ENCODE measurements at places on chromosomes 12 and 14.

GRCh38 chr14:57578801-57579200 lies 85.1 kb upstream of the CCDC198 start:
- DNase-seq: no peak

GRCh38 chr14:103393070-103393469 lies 7.9 kb downstream of the MARK3 start:
- no peak for DNase-seq

- DNase-seq: no peak
These were observed 19.8 kb upstream of the OVCH1 start for GRCh38 chr12:29517264-29517663.

DNA sequence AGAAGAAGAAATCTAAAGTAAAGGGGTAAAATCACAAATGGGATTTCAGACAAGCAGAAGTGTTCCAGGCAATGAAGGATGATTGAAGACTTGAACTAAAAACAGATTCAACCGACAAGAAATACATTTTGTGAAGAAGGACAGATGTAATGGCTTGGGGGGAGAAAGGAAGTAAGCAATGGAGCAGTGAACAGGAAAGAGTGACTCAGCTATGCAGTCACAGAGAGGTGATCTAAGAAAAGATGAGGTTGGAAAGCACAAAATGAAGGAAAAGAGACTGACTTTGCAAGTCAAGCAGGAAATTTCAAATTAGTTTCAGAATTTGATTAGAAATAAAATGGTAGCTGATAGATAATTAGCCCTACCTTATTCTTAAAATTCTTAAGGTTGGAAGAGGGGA lies 66.5 kb downstream of the PUS7L start:
- no peak for DNase-seq

GRCh38 chr14:65168840-65169239 lies 66.5 kb upstream of the MAX start:
- no peak for DNase-seq

DNA sequence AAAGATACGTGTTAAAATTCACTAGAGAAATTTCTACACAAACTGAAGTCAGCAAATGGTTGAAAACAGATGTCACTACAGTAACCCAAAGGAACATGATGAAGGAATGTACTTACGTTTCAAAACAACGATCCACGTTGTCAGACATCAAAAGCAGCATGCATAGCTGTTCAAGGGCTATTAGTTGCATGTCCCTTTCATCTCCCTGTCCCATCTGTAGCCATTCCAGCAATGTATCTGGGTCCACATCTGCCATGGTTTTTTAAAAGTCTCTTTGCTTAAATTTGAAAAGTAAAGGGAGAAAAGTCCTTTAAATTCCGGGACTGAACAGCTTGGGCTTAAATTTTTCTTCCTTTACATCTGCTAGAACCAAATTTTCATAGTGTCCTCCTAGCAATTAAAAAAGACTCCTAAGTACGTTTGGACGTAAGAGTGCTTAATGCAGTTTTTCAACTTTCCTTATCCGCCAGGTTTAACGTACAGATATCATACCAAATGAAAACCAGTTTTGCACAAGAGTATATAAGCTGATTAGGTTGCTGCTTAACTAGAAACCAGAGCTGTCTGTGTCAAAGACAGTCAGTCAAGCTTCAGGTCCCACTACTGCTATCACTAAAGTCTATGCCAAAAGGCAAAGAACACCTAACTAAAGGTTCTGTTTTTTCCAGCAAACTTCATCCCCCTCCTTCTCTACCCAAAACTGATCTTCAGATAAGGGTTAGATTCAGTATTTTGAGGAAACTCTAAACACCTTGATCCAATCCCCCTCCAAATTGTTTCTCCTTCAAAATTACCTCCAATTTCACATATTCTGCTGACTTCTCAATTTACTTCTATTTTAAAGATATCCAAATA lies 1.7 kb downstream of the HECTD1 start:
- no peak for DNase-seq

GRCh38 chr12:96419576-96420276 lies 19.5 kb upstream of the CDK17 start:
- no peak for DNase-seq

DNA sequence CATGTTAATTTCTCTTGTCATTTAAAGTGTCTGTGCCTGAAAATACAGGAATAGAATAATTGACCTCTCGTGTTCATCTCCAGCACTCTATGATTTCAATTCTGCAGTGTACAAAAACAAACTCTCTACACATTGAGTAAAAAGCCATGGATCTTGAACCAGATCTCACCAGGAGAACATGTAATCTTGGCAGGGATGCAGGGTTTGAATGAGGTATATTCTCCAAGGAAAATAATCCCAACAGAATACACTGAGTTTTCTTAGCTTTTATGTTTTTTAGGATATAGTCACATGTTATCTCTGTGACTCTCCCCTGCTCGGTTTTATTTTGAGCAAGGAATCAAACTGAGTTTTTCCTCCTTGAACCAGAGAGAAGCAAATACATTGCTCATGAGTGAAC lies 224.7 kb downstream of the PIK3C2G start:
- DNase-seq: no peak

- no peak for DNase-seq
These were observed 991.4 kb downstream of the NRXN3 start for GRCh38 chr14:79161571-79161970.

DNA sequence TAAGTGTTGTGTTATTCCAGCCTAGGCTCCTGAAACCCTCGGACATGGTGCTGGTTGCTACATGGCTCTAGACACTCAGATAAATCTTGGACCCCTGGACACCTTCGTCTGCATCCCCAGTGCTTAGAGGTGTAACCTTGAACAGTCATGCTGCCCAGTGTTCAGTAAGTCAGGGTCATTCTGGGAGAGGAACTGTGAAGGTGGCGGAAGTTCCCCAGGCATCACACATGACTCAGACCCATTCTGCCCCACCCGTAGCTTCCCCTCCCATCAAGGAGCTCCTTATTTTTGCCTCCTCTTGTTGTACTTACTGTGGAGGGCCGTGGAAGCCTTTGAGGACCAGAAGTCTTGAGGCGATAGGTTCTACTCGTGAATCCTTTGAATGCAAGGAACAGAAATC lies 18.1 kb upstream of the SSPN start:
- DNase-seq: no peak

DNA sequence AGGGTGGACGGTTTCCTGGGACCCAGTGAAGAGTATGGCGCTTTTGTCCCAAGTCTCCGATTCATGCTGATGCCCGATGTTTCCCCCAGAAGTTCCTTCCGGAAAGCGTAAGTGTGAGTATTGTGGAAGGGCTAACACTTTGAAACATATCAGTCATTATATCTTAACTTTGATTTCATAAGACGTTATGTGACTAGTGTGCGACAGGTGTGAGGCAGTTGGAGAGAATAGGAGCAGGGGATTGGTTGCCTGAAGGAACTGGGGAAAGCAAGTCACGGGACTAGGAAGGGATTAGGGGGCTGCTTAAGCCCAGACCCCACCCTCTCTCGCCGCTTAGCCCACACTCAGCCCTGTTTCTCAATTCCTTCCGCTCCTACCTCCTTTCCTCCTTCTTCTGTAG lies 154.9 kb downstream of the CHST11 start:
- no peak for DNase-seq

DNA sequence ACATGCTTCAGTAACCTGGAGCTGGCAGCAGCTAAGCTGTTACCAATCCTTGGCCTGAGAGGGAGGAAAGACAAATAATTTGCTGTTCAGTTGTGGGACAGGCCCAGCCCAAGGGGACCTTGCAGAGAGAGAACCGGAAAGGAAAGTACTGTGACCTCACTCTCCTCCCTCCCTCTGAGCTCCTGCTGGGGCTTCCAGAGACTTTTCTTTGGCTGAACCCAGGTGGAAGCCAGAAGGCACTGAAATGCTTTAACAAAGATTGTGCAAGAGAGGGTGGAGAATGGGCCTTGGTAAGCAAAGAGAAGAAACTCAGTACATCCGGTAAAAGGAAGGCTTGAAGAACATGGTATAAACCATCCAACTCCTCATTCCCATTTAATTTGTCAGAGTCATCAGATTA lies 457.1 kb downstream of the GLT1D1 start:
- DNase-seq: no peak

DNA sequence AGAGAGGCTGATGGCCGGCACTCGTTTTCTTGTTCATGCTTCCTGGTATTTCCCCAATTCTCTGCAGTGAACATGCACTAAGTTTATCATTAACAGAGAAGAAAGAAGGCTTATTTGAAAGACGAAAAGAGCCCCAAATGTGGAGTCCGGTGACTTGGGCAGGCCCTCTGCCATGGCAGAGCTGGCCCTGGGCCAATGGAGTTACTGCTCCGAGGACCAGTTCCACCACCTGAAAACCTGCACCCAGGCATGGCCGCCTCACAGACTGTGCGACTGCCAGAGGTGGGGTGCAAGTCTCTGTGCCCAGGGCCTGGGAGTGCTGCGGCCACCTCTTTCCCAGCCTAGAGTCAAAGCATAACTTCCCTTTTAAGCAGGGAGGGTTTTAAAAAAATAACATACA lies 24.9 kb downstream of the DEGS2 start:
- no peak for DNase-seq

GRCh38 chr14:37665479-37665878 lies 70.0 kb downstream of the TTC6 start:
- DNase-seq: no peak

DNA sequence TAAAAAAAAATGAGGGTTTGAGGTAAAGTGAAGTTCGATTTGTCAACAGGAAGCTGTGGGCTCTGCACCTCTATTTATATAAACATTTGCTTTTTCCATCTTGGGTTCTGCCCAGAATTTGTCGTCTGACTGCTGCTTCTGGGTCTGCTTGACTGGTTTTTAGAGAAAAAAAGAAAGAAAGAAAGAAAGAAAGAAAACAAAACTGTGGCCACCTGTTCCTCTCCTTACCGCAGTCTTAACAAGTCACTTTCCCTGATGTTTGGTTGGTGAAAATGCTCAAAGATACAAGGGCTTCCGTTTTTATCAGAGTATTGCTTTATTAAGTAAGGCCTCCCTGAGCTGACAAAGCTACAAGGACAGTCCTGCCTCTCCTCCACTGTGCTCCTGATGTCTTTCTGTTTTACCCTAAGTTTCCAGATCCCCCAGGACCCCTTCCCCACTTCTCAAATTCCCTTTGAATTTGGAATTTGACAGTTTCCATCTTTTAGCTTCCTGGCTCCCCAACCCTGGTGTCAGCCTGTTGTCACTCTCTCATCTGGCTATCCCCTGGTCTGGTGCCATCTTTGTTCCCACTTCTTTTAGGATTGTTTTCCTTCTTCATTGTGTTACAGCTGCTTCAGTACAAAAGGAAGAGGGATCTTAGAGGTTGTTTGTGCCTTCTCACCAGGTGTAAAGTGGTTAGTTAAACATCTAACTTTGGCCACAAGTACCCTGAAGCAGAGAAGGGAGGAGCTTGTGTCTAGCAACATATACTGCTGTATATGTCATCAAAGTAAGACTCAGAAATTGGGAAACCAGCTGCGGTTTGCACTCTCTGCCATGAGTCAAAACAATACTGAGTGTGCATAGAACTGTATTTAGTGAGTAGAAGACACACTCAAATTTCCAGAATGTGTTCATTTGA lies 18.0 kb downstream of the MFAP5 start:
- no peak for DNase-seq

DNA sequence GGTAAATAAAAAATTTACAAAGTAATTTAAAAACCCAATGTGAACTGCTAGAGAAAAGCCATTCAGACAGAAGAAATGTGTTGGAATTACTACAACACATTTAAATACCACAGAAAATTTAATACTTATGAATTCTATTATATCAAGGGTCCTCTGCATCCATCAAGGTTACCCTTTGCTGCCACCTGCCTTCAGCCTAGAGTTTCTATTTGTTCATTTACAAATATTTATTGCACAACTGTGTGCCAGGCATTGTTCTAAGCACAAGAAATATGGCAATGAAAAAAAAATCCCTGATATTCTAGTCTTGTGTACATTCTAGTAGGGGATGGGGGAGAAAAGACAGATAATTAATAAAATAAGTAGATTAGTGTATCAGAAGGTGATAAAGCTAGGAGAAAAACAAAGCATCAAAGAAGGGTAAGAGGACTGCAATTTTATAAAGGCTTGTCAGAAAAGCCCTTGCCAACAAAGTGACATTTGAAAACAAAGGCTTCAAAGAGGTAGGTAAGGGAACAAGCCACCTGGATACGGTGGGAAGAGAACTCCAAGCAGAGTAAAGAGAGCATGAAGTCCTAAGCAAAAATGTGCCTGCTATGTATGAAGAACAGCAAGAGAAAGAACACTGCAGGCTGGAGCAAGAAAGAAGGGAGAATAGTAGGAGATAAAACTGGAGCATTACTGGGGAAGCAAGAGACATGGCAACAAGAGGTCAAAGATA lies 59.1 kb upstream of the SLC6A13 start:
- DNase-seq: peak; percentile 9

DNA sequence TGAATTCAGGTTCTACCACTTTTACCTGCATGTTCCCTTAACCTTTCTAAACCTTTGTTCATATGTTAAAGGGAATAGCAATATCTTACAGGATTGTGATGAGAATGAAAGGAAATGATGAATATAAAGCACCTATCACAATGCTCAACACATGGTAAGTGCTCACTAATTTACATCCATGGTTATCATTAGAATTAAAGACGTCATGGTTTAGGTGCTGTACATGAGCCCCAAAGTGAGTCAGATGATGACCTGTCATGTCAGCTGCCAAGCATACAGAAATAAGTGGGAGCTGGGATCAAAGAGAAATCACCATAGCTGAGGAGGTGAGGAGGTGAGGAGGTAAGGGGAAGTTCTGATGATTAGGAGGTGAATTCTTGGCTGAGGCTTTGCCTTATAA lies 135.9 kb upstream of the ATP2B1 start:
- no peak for DNase-seq

DNA sequence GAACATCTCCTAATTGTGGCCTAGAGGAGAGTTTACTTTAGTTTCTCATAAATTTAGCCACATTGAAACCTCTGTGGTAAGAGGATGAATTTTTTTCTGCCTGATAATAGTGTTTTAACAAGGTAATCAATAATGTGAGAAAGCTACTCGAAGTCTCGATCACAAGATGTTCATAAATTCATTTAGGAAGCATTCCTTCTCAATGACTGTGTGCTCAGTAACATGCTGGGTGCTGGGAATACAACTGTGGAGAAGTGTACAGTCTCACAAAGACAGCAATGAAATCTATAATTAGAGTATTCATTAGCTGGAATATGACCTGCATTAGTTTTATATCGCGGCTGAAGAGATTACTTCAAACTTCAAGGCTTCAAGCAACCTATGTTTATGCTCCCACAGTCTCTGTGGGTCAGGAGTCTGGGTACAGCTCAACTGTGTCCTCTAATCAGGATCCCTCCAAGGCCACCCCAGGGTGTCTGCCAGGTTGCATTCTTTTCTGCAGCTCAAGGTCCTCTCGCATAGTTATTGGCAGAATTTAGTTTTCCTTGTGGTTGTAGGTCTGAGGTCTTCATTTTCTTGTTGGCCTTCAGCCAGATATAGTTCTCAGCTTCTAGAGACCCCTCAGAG lies 167.6 kb downstream of the ANO4 start:
- DNase-seq: no peak

GRCh38 chr12:109885616-109886015 lies 5.3 kb upstream of the GLTP start:
- no peak for DNase-seq
